ENCODE measurements at places on chromosomes 13 and 19.
A peak's percentile ranks its signal among the peaks of the same experiment; 100 is the strongest.

- peak; percentile 12 for DNase-seq
Observed at GRCh38 chr19:17687141-17687856, 855 bp downstream of the UNC13A start.

GRCh38 chr19:32200312-32201038, 144.9 kb upstream of the ZNF507 start:
- no peak for DNase-seq

GRCh38 chr19:19956434-19957075, 55.8 kb downstream of the ZNF93 start:
- DNase-seq: no peak

DNA sequence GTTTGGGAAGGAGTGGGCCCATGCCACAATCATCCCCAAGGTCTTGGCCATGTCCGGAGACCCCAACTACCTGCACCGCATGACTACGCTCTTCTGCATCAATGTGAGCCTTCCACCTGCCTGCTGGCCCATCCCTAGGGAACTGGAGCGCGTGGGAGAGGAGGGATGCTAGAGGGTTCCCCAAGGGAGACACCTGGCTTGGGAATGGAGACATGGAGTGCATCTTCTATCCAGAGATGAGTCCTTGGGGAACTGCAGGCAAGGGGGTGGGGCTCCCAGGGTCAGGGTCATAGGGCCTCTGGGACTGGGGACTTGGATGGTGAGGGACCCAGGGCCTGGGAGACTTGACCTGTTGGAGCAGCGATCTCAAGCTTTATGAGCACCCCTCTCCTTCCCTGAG, 31.2 kb downstream of the PPP2R1A start:
- no peak for DNase-seq

DNA sequence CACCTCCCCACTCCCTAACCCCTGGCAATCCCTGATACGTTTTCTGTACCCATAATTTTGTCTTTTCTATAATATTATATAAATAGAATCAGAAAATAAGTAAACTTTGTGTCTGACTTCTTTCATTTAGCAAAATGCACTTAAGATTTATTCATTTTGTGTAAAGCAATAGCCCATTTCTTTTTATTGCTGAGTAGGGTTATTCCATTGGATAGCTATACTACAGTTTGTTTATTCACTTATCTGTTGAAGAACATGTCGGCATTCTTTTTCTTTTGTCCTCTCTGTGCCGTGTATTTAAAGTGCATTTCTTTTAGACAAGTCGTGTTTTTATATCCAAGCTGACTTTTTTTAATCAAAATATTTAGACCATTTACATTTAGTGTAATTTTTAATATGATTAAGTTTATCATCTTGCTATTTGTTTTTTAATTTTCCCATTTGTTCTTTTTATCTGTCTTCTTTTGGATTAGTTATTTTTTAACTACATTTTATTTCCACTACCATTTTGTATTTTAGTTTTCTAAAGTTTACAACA, 176.4 kb upstream of the TSHZ3 start:
- DNase-seq: no peak

- no peak for DNase-seq
Observed at GRCh38 chr19:19514215-19514657, 1.1 kb downstream of the TSSK6 start.

- DNase-seq: no peak
Observed at GRCh38 chr19:10158071-10158470, 36.7 kb downstream of the DNMT1 start.

GRCh38 chr13:106804991-106805390, 237.1 kb upstream of the ARGLU1 start:
- DNase-seq: no peak

DNA sequence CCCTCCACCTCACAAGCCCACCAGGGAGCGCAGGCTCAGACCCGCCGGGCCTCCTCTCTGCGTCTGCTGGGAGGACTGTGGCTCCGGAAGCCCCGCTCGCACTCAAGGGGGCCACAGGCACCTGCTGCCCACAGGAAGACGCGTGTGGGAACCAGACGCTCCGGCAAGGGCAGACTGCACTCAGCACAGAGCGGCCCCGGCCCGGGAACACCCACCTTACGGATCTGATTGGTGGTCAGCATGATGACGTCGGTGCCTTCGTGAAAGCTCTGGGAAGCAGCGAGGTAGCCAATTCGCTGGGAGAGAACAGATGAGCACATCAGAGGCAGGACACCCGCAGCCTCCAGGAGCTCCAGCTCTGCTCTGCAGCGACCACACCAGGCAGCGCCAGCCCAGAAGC, 14.6 kb downstream of the AP3D1 start:
- DNase-seq: no peak

DNA sequence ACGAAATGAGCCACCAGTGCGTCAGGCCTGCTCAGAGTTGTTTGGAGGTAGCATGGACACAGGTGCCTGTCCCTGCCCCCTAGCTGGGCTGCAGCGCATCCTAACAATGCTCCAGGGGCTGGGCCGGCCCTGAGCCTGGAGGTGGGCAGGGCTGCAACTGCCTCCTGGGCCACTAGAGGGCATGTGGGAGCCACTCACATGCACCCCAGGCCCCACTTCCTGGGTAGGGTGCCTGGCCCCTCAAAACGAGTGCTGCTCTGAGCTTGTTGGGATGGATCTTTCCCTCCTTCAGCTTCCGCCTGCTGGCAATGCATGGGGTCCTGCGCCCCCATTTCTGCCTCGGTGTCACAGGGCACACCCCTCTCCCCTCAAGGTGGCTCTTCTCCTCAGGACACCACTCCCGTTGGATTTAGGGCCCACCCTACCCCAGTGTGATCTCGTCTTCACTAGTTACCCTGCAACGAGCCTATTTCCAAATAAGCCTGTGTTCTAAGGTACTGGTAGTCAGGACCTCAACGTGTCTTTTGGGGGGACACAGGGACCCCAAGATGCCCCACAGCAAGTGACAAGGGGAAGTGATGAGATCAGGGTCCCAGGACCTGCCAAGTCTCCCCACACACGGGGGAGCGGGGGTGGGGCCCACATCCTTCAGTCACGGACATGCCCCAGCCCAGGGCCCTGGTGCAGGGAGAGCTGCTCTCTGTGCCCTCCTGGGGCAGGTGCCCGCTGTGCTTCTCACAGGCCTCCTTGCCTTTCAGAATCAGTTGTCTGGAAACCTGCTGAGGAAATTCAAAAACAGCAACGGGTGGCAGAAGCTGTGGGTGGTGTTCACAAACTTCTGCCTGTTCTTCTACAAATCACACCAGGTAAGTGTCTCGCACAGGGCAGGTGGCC, 131.3 kb downstream of the STK24 start:
- peak; percentile 60 for DNase-seq

GRCh38 chr19:32168111-32168510, 177.3 kb upstream of the ZNF507 start:
- no peak for DNase-seq

GRCh38 chr13:27104606-27105005, 67.0 kb downstream of the USP12 start:
- no peak for DNase-seq

DNA sequence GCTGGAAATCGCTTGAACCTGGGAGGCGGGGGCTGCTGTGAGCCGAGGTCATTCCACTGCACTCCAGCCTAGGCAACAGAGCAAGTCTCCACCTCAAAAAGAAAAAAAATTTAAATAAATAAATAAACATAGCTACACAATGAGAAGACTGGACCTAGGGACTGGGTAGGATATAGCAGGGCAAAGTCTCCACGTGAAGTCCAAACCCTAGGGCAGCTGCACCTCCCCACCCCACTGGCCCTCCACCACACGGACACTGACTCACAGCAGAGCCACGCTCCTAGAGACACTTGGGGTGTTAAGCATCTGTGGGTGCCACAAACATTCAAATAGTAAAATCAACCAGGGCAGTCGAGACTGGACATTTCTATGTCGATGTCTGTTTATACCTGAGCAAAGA, 7.1 kb downstream of the LATS2 start:
- DNase-seq: no peak

GRCh38 chr13:101181076-101181685, 235.1 kb downstream of the NALCN start:
- DNase-seq: no peak

GRCh38 chr13:71865874-71866334, 1.1 kb downstream of the DACH1 start:
- DNase-seq: peak; percentile 14

- no peak for DNase-seq
Observed at GRCh38 chr19:10316229-10317044, 622 bp upstream of the FDX2 start.

DNA sequence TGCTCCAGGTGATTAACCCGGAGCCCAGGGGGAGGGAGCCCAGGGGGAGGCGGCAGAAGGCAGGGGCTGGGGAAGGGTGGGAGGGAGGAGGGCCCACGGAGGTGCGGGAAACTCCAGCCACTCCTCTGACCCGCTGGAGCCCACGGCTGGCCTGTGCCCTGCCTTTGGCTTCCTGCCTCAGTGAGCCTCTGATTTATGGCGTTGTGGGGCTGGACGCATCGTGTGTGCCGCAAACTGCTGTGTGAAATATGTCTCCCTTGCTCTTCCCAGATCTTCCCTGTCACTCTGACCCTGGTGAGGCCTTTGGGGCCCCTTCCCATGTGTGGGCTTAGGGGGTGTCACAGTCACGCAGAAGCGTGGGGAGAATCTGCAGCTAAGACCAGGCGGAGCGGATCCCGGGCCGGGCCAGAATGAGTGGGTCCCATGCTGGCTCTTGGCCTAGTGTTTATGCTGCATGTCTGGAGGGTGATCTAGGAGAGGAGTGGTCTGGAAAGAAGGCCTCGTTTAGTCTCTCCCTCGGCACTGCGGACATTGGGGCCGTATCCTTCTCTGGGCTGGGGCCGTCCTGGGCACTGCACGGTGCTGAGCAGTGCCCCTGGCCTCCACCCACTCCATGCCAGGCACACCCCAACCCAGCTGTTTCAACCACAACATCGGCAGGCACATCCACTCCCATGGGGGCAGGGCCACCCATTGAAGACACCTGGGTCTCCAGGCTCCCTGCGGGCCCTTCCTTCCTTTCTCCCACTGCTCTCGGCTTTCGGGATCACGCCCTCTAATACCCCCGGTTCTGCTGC, 123.0 kb downstream of the KDM4B start:
- DNase-seq: no peak

DNA sequence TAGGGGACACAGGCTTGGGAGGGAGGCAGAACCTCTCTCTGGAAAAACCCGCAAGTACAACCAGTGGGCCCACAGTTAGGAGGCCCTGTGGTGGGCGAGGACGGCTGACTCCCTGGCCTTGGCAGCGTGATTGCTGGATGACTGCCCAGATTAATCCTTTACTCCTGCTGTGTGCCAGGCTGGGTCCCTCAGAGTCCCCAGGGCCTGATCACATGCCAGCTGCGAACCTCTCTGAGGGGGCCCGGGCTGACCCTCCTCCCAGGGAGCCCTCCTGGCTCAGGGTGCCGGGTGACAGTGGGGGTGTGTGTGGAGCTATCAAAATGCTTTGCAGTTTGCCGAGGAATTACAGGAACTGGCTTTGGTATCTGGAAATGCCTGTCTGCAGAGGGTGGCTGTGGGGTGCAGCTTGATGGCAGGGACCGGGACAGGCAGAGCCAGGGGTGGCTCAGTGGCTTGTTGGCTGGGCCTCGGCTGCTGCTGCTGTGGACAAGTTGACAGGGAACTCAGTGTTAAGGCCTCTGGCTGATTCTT, 48.9 kb downstream of the DNM2 start:
- DNase-seq: peak; percentile 31
